Bronchus fibroblast of lung (primary cell): ENCODE measurements at places on chromosomes 6 and 20. TPM values are rescaled to one million over a fixed set of nuclear protein-coding genes. Genes with fewer than 3 reads are reported as not detected.

The MUC22 gene
- total RNA-seq: not detected in 2 replicates

The CGA gene
- not detected in 2 replicates for total RNA-seq

The SLC17A1 gene
- total RNA-seq: not detected in 2 replicates

The AKAP12 gene
- 43.4 and 54.5 TPM in 2 replicates for total RNA-seq

The PRDM13 gene
- total RNA-seq: under 0.01 TPM in 1 of 2 replicates, not detected in the other

The MYBL2 gene
- total RNA-seq: 44.2 and 54.1 TPM in 2 replicates

The TRAPPC3L gene
- not detected in 2 replicates for total RNA-seq

The TMEM217 gene
- total RNA-seq: 0.30 TPM in 1 of 2 replicates, not detected in the other

The C2 gene
- total RNA-seq: 0.17 and 0.30 TPM in 2 replicates

The ENPP5 gene
- 0.30 and 1.0 TPM in 2 replicates for total RNA-seq

The ANKRD66 gene
- not detected in 2 replicates for total RNA-seq

The TMEM244 gene
- total RNA-seq: not detected in 2 replicates

The FIG4 gene
- total RNA-seq: 8.9 and 10.7 TPM in 2 replicates

The PI3 gene
- total RNA-seq: not detected in 2 replicates

The PPP1R3G gene
- 0.50 and 0.59 TPM in 2 replicates for total RNA-seq

The ZNF165 gene
- total RNA-seq: 0.34 and 0.45 TPM in 2 replicates

The BMP5 gene
- total RNA-seq: 1.9 and 2.0 TPM in 2 replicates

The WFDC13 gene
- not detected in 2 replicates for total RNA-seq

The DEFB116 gene
- not detected in 2 replicates for total RNA-seq

The SMLR1 gene
- not detected in 2 replicates for total RNA-seq

The CST11 gene
- not detected in 2 replicates for total RNA-seq
